ENCODE measurements at places on chromosomes 11 and 22. TPM values are rescaled to one million over a fixed set of nuclear protein-coding genes. Genes with fewer than 3 reads are reported as not detected.
A peak's percentile ranks its signal among the peaks of the same experiment; 100 is the strongest.

The CEND1 gene
- not detected for total RNA-seq

The MS4A15 gene
- total RNA-seq: not detected

- no peak for DNase-seq
Measured at GRCh38 chr22:19220867-19221266, 42.3 kb upstream of the SLC25A1 start.

- DNase-seq: no peak
Measured at GRCh38 chr11:134014511-134014910, 54.4 kb upstream of the JAM3 start.

GRCh38 chr11:5204787-5205186 lies 4.3 kb upstream of the OR51V1 start:
- no peak for DNase-seq

The PATE4 gene
- total RNA-seq: not detected

The C11orf52 gene
- 9.7 TPM for total RNA-seq

- DNase-seq: peak; percentile 77
Measured at GRCh38 chr11:10856689-10857458, 979 bp downstream of the ZBED5 start.

The MS4A1 gene
- 0.81 TPM for total RNA-seq

GRCh38 chr11:27409049-27409448 lies 46.0 kb upstream of the CCDC34 start:
- no peak for DNase-seq

- DNase-seq: no peak
Measured at GRCh38 chr11:19988598-19988997, 171.7 kb downstream of the DBX1 start.

GRCh38 chr11:77435972-77436371 lies 37.9 kb downstream of the PAK1 start:
- no peak for DNase-seq

DNA sequence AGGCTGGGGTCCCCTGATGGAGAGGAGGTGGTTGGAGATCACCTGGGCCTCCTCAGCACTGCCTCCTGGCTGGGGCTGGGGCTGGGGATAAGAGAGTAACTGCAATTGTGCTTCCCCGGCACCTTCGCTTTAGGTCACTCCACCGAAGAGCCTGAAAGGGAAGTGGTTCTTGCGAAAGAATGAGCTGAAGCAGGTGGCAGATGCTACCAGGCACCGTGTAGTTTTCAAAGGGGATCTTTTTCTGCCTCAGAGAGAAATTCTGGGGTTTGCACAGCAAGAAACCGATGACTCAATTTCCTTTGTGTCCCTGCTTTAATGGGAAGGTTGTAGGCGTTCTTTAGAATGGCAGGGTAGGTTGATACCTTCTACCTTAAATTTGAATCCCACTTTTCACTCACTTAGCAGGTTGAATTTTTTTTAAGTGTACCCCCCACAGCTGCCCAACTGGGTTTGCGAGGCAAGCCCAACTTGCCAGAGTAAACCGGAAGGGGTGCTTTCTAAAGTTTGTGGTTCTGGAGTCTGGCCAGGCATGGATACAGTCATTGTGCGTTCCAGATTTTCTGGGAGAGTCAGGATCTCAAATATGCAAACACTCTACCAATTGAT lies 5.3 kb downstream of the CD44 start:
- DNase-seq: no peak

The FXYD2 gene
- total RNA-seq: not detected

DNA sequence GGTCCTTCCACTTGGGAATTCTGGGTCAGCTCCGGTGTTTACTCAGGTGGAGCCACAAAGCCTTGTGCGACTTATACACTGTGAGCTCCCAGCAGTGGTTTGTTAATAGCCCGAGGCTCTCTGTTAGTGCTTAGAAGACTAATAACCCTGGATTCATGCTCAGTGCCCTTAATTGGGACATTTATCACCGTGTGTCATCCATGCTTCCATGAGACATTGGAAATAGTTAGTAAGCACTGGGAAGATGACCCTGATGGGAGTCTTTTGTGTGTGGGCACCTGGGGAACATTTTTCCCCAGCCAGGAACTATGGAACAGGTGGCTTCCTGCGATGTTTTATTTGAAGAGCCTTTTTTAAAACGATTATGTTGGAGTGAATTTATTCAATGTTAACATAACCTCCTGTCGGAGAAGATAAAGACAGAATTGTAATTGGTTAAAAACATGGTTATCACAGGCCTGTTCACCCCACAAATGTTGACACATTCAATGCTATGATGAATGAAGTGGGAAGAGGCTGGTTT lies 188.9 kb downstream of the MYO18B start:
- no peak for DNase-seq

The SLC29A2 gene
- 3.1 TPM for total RNA-seq

DNA sequence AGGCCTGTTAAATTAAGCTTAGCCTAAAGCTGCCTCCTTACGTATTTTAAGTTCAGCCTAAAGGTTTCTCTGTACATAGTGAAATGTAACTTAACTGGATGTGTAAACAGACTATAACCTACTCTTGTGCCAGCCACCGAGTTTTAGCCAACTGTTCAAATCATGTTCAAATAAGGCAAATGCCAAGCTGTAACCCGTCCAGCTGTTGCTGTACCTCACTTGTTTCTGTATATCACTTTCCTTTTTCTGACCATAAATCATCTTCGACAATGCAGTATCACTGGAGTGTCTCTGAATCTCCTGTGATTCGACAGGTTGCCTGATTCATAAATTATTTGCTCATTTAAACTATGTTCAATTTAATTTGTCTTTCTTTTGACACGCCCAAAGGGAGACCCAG lies 4.0 kb upstream of the PLAAT5 start:
- DNase-seq: no peak

- DNase-seq: no peak
Measured at GRCh38 chr11:11572386-11572785, 49.4 kb downstream of the GALNT18 start.

The OR5T2 gene
- not detected for total RNA-seq

DNA sequence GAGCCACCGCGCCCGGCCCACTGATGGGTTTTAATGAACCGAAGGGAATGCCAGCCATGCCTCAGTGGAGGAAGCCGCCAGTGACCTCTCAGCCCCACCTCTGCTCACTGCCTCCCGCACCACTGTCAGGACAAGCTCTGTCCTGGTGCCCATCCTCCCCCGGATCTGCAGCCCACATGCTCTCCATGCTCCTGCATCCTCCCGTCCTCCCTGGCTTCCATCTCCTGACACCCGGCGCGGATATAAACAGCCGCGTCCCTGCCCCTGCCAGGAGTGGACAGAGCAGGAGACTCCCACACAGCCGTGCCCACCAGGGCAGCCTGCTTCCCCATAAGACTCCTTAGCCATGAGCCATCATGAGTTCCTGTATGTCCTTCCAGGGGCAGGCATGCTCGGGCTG lies 26.9 kb downstream of the MACROD1 start:
- no peak for DNase-seq

GRCh38 chr11:79437981-79438630 lies 2.7 kb downstream of the TENM4 start:
- peak; percentile 79 for DNase-seq

GRCh38 chr11:83364500-83365045 lies 78.4 kb upstream of the CCDC90B start:
- DNase-seq: no peak

DNA sequence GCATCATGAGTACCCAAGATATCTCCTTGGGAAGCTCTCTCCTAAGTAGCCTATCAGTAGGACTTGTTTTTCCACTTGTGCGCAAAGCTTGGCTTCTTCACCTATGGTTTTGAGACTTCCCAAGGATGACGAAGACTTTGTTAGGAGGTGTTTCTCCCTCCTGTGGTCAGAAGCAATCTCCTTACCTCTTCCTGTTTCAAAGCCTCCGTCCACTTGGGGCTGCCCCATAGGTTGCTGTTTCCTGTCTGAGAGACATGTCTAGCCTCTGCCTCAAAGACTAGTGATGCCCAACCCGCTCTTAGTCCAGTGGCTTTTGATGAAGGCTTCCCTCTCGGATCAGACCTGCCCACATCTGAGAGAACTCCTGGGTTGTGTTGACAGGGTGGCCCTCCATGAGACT lies 92.9 kb downstream of the TRAF6 start:
- no peak for DNase-seq

The IFITM10 gene
- total RNA-seq: 6.6 TPM

The METTL15 gene
- 10.2 TPM for total RNA-seq

- DNase-seq: no peak
Measured at GRCh38 chr11:4658629-4659445, 15.1 kb downstream of the OR51E1 start.

The AMBRA1 gene
- total RNA-seq: 51.4 TPM

The RGL4 gene
- total RNA-seq: not detected

DNA sequence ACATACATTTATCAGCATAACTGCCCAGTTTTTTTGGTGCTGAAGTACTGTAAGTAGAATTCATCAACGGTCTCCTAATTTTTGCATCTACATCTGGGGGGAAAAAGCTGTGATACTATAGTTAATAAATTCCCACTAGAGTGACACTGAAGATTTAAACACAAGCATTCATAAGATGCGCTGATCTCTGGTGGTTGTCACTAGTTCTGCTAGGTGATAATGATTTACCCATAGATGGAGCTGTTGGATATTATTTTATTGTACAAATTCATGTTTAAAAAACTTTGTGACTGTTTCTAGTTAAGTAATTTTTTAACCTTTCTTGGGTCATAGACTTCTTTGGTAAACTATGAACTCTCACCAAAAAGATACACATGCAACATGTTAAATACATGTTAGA lies 106.6 kb downstream of the EMSY start:
- no peak for DNase-seq

The TBC1D22A gene
- 24.8 TPM for total RNA-seq

The GDPD4 gene
- not detected for total RNA-seq

GRCh38 chr22:50601669-50602337 lies 1.2 kb downstream of the MAPK8IP2 start:
- DNase-seq: no peak

The ACTN3 gene
- not detected for total RNA-seq

The CSNK2A3 gene
- total RNA-seq: 3.1 TPM

The CASP5 gene
- not detected for total RNA-seq

GRCh38 chr11:64859542-64860414 lies 15.3 kb upstream of the CDC42BPG start:
- DNase-seq: no peak

GRCh38 chr22:48104766-48105165 lies 1342.3 kb downstream of the TBC1D22A start:
- DNase-seq: peak; percentile 19

DNA sequence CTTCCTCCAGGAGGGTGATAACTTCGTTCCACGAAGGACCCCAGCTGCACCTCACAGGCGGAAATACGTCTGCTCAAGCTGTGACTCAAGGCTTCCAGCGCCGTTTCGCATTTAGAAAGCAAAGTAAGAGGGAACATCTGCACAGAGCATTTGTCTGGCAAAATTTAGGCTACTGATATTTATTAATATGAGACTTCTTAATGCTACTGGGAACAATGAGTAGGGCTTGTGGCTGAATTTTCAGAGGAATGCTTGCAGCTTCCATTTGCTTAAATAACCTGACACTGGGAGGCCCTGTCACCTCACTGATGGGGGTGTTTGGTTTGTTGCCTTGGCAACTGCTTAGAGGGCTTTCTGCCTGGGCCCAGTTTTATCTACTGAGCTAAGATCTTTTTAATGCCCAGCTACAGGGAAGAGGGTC lies 14.7 kb upstream of the ST14 start:
- DNase-seq: no peak

DNA sequence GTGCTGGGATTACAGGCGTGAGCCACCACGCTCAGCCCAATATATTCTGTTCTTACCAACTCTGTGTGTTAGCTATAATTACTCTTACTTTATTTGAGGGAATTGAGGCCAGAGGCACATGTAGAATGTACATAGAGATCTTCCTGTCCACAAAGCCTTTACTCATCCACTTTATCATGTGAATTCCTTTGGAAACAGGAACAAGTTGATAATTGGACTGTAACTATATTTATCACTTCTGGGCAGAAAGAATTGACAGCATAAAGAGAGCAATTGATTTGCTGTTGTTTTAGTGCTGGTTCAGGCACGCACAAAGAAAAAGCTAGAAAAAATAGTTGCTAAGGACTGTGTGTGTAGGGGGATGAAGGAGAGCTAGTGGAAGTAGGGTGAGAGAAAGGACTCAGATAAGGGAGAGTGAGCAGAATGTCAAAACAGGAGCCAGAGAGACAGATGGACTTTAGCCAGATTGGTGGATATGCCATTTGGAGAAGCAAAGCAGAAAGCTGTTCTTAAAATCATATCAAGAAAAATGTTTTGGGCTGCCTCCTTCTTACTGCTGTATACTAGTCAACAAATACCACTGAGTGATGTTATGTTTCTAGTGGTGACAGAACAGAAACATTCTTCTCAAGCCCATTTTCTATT lies 929.8 kb upstream of the CNTN5 start:
- no peak for DNase-seq

GRCh38 chr11:118691926-118692830 lies 12.7 kb upstream of the TREH start:
- DNase-seq: no peak

- DNase-seq: no peak
Measured at GRCh38 chr22:47580121-47580520, 817.7 kb downstream of the TBC1D22A start.

GRCh38 chr11:14764579-14765527 lies 121.2 kb downstream of the PDE3B start:
- no peak for DNase-seq

The YPEL4 gene
- total RNA-seq: 1.7 TPM

The CD3G gene
- not detected for total RNA-seq

GRCh38 chr22:17217179-17217578 lies 2.1 kb downstream of the ADA2 start:
- DNase-seq: no peak

The TRAF6 gene
- 18.7 TPM for total RNA-seq

GRCh38 chr11:125356797-125357196 lies 139.3 kb downstream of the FEZ1 start:
- DNase-seq: no peak

The DMC1 gene
- total RNA-seq: 0.25 TPM

DNA sequence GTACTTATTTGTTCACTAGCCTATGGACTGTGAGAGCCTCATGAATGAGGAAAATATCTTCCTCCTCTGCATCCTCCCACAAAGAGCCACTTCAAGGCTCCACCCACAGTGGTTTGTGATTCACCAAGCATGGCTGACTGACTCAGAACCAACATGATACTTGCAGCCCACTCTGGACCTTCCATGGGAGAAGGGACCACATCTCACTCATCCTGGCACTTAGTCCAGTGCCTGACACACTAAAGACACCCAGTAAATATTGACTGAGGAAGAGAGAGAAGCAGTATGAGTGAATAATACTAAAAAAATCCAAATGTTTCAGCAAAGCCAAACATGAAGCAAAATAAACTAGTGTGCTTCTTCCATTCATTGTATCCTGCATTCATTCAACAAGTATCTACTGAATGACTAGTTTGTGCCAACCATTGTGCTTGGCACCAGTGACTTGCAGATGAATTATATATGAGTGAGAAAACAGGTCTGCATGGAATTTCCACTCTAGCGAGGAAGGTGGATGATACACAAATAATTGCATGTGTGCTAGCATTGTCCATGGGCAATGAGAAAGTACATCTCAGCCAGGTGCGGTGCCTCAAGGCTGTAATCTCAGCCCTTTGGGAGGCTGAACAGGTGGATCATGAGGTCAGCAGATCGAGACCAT lies 54.9 kb upstream of the BLID start:
- DNase-seq: no peak

The ZP1 gene
- total RNA-seq: not detected

All from suprapubic skin (tissue), 4 donors.